ENCODE measurements at places on chromosomes 11 and 22.
A peak's percentile ranks its signal among the peaks of the same experiment; 100 is the strongest.

GRCh38 chr22:48100685-48101417 is 1338.4 kb downstream of the TBC1D22A start:
- DNase-seq, result no peak

- DNase-seq, result no peak
These were observed 89.8 kb upstream of the PARVA start for GRCh38 chr11:12287374-12288211.

- DNase-seq, result no peak
These were observed at the start of gene SLC15A3 for GRCh38 chr11:60951904-60952741. Gene SLC15A3, minus strand, starts transcription at chr11:60952176. Its CDS starts 625 bp downstream, at chr11:60951551.

- no peak for DNase-seq
These were observed 603.9 kb upstream of the CADM1 start for GRCh38 chr11:116108161-116108560.

- DNase-seq, result peak; percentile 45
These were observed 1.4 kb upstream of the STIM1 start for GRCh38 chr11:3853899-3854659.

- no peak for DNase-seq
These were observed 82.6 kb downstream of the ADAMTS15 start for GRCh38 chr11:130531061-130531460.

DNA sequence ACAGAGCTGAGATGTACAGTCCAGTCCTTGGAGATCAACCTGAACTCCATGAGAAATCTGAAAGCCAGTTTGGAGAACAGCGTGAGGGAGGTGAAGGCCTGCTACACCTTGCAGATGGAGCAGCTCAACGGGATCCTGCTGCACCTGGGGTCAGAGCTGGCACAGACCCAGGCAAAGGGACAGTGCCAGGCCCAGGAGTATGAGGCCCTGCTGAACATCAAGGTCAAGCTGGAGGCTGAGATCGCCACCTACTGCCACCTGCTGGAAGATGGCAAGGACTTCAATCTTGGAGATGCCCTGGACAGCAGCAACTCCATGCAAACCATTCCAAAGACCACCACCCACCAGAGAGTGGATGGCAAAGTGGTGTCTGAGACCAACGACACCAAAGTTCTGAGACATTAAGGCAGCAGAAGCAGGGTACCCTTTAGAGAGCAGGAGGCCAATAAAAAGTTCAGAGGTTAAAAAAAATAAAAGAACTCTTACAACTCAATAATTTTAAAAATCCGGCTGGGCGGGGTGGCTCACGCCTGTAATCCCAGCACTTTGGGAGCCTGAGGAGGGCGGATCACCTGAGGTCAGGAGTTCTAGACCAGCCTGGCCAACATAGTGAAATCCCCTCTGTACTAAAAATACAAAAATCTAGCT is 69.9 kb upstream of the RTL6 start:
- DNase-seq, result peak; percentile 40

DNA sequence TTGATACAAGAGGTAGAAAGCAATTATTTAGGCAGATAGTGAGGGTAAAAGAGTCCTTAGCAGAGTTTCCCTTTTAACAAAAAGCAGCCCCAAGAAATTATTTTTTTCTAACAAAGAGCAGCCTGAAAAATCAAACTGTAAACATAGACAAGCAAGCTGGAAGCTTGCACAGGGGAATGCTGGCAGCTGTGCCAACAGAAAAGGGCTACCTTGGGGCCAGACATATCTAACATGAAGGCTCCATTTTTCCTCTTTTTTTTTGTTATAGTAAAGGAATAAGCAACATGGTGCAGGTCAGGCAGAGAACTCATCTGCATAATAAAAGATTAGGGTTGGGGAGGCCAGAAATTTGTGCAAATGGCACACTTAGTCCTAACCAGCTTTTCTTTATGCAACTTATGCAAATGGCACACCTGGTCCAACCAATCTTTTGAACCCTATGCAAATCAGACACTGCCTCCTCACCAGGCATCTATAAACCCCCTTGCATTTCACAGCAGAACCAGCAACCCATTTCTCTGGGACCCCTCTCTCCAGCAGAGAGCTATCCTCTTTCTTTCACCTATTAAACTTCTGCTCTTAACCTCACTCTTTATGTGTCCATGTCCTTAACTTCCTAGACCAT is 41.8 kb downstream of the PDGFD start:
- DNase-seq, result no peak

DNA sequence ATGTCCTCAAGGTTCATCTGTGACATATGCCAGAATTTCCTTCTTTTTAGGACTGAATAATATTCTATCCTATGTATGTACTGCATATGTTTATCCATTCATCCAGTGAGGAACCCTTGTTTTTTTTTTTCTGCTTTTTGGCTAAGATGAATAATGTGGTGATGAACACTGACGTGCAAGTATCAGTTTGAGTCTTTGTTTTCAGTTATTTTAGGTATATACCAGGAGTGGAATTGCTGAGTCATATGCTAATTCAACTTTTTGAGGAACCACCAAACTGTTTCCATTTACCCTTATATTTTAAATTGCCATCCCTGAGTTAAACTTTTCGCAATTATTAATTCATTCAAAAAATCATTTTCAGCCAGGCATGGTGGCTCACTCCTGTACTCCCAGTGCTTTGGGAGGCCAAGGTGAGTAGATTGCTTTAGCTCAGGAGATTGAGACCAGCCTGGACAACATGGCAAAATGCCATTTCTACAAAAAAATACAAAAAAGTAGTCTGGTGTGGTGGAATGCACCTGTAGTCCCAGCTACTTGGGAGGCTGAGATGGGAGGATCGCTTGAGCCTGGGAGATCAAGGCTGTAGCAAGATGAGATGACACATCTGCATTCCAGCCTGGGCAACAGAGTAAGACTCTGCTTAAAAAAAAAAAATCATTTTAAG is 64.2 kb downstream of the MICAL2 start:
- no peak for DNase-seq

GRCh38 chr11:110034806-110035205 is 58.4 kb upstream of the ZC3H12C start:
- no peak for DNase-seq

GRCh38 chr22:36902143-36902926 is 11.1 kb upstream of the CSF2RB start:
- DNase-seq, result no peak

- no peak for DNase-seq
These were observed 10.9 kb downstream of the MTMR2 start for GRCh38 chr11:95912902-95913560.

GRCh38 chr11:91239359-91239758 is 985.3 kb upstream of the FAT3 start:
- DNase-seq, result no peak

DNA sequence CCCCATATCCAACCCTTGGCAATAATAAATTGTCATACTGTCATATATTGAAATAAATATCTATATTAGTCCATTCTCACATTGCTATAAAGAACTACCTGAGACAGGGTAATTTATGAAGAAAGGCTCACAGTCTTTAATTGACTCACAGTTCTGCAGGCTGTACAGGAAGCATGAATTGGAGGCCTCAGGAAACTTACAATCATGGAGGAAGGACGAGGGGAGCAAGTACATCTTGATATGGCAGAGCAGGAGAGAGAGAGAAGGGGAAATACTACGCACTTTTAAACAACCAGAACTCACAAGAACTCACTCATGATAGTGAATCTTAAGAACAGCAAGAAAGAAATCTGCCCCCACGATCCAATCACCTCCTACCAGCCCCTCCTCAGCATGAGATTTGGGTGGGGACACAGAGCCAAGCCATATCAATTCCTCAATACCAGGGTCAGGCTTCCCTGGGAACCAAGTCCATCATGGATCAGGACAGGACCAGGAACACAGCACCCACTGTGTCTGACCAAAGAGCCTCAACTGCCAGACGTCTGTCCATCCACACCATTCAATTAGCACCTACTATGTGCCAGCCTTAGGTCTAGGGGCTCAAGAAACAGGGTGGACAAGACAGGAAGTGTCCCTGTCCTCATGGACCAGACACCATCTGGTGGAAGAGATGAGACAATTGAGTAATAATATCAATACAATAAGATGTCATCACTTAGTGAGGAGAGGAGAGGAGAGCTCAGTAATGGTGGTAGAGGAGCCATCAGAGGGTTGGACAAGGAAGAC is 56.9 kb upstream of the TOP3B start:
- DNase-seq, result no peak

- DNase-seq, result peak; percentile 15
These were observed 16.7 kb upstream of the SYT12 start for GRCh38 chr11:67006029-67006884.

GRCh38 chr11:16776711-16777612 is 38.5 kb downstream of the C11orf58 start:
- no peak for DNase-seq

GRCh38 chr22:31278151-31278621 is 14.1 kb downstream of the PIK3IP1 start:
- DNase-seq, result no peak

GRCh38 chr22:24006207-24006913 is 1.1 kb upstream of the GSTT4 start:
- DNase-seq, result no peak
